ENCODE measurements at places on chromosomes 13 and 19. TPM values are rescaled to one million over a fixed set of nuclear protein-coding genes. Genes with fewer than 3 reads are reported as not detected.

RNF225 gene
- not detected for total RNA-seq

ZNF540 gene
- total RNA-seq, result 3.1 TPM

HTR2A gene
- total RNA-seq, result 0.38 TPM

DHDH gene
- total RNA-seq, result not detected

CCDC169 gene
- 0.93 TPM for total RNA-seq

All from heart right ventricle (tissue), 16 donors.